Stimulated activated CD4-positive, alpha-beta T cell treated with anti-CD3 and anti-CD28 coated beads, Interleukin-15, amount 100 ng/mL, for 1 hour (primary cell): ENCODE measurements at places on chromosomes 5 and 9.

DNA sequence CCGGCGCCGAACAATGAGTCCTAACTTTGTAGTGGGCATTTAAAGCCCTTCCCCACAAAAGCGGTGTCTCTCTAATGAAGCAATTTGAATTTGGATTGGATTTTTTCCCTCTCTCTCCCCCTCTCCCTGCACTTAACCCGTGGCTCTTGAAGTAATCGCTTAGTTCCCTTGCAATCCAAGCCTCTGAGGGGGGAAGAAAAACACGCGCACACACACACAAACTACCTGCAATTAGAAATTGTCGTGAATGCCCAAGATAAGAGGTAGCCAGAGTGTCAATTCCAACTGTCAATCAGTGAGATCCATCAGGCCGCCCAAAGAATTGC is 1.2 kb downstream of the LHX6 start:
- DNase-seq, result no peak

GRCh38 chr9:99336005-99336404 is 113.9 kb downstream of the SEC61B start:
- no peak for DNase-seq

DNA sequence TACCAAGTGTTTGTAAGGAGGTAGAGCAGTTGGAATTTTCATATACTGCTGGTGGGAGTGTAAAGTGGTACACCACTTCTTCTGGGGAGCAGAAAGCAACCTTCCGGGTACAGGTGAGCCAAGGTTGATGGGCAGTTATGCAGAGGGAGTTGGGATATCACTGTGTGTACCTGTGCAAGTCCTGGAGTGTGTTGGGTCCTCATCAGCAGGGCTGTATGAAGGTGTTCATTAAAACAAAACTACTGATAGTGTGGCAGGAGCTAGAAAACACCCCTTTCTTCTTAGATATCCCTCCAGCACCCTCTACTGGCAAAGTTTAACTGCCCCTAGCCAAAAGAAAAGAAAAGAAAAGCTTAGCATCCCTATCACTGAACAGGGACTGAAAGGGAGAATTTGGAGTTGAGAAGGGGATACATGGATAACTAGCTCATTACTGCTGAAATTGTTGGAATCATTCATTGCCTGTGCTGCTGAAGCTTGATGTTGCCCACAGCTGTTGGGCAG is 10.7 kb downstream of the MARCHF6 start:
- DNase-seq, result no peak

DNA sequence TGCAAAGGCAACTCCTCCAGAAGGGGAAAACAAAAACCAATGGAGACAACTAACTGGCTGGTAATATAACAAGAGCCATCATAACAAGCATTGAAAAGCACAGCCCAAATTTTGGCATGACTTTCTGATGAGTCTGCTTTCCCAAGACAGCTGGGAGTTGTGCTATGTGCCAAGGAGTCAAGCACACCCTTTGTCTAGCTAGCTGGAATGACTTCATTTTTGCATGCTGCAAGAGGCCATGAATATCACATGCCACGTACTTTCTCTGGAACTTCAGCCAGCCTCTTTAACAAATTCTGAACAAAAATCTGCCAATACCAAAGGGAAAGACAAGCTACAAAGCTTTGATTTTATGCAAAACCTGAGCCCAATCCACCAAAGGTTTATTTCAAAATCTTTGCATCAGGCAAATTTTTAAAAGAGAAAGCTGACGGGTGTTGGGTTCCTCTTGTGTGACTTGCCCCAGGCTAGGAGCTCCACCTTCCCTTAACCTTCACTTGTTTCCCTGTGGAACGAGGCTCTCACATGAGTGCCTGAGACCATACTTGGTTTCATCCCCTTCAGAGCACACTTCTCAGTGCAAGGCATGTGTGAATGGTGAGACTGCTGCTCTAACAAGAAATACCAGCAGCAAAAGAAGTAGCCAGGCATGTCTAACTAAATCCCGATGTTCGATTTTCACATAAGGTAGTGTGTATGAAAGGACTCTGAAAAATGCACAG is 47.3 kb downstream of the S1PR3 start:
- DNase-seq, result no peak

GRCh38 chr9:76895186-76895585 is 10.7 kb downstream of the PRUNE2 start:
- DNase-seq, result no peak

GRCh38 chr5:68443091-68443490 is 227.5 kb downstream of the PIK3R1 start:
- no peak for DNase-seq

DNA sequence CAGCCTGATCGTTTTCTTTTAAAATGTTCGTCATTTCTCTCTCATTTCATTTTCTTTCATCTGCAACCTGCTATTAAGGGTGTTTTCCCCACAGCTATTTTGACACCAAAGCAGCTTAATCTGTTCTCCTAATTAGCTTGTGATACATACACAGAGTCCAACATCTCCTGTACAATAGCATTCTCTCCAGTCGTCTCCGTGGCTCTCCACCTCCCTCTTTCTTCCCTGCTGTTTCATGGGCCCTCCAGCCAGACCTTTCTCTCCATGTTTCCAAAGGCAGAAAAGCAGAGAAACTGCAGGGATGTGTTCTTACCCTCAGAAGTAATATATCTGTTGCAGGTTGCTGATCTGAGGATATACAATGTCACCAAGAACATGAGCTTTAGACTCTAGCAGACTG is 88.8 kb upstream of the SPOCK1 start:
- no peak for DNase-seq

GRCh38 chr5:143182106-143182505 is 221.4 kb downstream of the NR3C1 start:
- DNase-seq, result no peak

DNA sequence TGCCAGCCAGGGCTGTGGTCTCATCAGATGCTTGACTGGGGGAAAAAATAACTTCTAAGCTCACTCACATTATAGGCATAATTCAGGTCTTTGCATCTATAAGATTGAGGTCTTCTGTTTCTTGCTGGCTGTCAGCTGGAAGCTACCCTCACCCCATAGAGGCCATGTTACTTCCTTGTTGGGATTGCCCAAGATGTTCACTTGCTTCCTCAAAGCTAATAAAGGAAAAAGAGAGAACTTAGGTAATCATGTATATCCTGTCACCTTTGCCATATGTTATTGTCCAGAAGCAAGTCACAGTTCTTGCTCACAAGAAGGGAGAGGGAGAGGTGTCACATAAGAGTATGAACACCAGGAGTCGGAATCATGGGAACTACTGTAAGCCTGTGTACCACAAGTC is 38.7 kb upstream of the ANKRD34B start:
- DNase-seq, result no peak

DNA sequence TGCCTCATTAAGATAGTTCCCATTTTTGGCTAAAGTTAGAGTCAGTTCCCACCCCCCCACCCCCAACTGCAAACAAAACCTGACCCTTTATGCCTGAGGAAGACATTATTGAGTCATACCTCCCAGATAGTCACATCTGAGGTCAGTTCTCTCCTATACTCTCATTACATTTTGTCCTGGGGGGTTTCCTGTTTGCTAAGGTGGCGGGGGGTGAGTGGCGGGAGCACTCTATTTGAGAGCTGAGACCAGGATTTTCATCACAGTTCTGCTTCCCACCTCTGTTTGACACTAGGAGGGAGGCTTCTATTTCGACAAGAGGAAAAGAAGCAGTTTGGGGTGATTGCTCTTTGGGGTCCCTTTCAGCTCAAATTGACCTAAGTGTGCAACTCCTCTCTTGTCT is 59.4 kb upstream of the ICE1 start:
- DNase-seq, result no peak

DNA sequence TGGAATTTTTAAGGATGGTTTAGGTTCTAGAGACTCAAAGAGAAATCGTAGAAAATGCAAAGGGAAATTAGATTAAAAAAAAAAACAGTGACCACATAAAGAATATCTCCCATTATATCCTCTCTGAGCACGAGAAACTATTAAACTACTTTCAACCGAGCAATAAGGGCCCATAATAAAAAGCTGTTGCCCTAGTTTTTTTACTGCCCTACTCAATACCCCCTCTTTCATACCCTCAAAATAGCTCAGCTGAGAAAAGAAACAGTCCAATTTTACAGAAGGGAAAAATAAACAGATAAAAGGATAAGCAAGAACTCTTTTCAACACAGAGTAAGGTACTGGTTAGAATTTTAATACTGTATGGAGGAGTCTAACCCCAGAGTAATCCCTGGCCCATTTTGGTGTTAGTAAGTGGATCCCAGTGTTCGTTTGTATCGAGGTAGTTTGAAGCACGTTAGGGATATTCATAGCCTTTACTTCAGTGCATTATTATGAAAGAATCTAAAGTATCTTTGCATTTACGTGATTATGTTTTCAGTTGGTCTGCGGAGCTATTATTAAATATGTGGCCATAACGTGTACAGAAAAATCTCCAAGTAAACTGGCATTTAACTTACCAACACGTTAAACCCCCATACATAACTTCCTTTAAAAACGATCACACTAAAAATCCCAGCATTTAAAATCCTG is 980 bp upstream of the RHOBTB3 start:
- DNase-seq, result no peak

DNA sequence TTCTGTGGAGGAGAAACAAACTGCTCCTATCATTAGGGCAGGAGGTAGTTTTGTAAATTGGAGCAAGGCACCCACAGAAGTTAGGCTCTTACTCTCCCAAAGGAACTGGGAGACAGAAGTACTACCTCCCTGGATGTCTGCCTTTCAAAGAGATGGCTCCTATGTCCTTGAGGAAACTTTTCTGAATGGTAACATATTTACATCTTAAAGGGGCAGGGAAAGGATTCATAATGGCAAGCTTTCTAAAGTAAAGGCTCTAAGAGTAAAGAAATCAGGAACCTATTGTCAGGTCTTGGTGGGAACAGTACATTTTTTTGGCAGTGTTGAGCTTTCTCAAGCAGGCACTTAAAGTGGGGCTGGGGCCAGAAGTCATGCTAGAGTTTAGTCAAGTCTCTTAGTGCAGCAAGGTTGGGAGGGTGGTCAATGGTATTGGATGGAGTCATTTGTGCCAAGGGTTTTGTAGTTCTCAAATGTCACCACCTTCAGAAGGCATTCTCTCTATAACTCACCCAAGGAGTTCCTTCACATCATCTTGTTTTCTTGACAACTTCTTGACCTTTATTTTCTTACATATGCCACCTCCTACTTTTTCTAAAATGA is 26.3 kb upstream of the NDFIP1 start:
- no peak for DNase-seq

DNA sequence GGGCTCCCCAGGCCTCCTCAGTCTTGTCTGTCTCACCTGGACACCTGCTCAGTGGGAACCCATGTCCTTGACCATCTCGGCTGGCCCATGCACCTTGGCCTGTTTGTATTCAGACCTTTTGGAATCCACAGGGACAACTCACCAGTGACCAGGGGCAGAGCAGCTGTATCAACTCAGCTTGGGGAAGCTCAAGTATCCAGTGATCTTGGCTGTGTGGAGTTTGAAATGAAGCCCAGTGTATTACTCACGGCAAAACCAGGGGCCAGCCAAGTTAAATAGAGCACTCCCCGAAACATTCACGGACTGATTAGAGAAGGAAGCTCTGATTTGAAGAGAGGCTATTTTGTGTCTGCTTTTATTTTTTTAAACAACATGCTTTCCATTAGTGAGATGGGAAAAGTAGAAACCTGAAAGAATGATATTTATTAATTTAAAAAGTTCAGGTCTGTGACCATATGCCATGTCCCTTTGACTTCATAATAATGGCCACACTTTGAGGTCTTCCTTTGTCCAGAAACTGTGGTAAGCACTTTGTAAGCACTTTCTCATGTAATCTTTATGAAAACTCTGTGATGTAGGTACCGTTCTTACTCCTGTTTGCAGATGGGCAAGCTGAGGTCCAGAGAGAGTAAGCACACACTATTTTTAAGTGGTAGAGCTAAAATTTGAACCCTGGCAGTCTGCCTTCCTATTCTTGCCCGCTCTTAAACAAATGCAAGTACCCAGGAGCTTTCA is 656.5 kb downstream of the BNC2 start:
- no peak for DNase-seq

GRCh38 chr9:78707481-78707991 is 410.6 kb downstream of the PSAT1 start:
- DNase-seq, result no peak

GRCh38 chr5:142872795-142873194 is 102.6 kb downstream of the ARHGAP26 start:
- no peak for DNase-seq

DNA sequence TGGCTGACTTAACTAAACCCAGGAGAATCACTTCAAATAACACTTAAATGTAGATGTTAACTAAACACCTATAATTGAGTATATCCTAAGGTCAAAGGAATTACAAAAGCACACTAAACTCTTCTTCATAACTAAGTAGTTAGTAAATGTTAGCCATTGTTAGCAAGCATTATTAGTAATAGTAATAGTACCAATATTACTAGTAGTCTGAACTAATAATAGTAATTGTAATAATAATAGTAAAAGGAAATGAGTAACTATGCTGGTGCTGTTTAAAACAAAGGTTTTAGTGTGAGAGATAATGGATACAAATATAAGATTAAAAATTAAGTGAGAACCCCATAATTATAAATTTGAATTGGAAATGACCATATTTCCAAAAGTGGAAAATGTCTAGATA is 641.9 kb upstream of the RORB start:
- no peak for DNase-seq

DNA sequence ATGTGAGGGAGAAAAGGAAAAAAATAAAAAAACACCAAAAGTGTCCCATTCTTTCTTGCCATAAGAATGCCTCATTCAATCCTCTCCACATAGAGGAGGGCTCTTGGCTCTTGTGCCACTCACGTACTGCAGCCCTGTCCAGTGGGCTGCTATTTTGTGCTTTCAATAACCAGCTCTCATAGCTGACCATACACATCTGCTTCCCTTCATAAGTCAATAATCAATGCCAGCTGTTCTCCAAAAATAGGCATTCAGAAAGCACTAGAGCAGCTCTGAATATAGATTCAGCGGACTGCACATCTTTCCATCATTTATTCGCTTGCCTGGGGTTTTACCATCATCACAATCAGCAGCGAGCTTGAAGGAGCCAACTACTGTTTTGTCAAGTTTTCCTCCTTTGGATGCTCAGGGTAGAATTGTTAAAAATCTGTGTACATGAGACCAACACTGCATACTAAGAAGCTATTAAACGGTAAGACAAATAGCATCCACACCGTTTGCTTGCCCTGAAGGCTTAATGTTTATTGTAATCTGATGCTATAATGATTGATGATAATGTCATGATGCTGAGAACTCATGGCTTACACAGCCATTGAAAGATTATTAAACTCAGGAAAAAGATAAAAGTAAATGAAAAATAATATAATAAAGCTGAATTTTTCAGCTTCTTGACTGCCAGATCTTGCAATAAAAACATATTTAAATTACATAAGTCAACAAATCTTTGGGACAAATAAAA is 80.0 kb downstream of the OXCT1 start:
- DNase-seq, result no peak

DNA sequence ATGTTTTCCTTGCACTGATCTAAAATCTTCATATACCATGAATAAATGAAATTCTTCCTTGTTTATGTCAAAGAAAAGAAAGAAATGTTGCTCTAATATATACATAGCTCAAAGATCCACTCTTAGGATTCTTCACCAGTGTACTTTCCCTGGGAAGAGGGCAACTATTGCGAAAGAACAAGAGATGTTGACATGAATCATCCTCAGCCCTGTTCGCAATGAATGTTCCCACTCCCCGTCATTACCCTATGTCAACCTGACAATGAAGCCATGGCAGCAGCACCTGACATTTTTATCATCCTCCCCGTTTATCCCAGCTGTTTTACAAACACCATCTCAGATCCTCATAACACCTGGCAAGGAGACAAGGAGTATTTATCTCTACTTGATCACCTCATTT is 409.1 kb upstream of the GRIA1 start:
- no peak for DNase-seq
